ENCODE measurements at places on chromosomes 11 and 22.

GRCh38 chr11:108592591-108593213 lies 866 bp downstream of the EXPH5 start:
- DNase-seq, result peak; percentile 12

GRCh38 chr11:32065865-32066629 lies 24.8 kb upstream of the RCN1 start:
- no peak for DNase-seq

DNA sequence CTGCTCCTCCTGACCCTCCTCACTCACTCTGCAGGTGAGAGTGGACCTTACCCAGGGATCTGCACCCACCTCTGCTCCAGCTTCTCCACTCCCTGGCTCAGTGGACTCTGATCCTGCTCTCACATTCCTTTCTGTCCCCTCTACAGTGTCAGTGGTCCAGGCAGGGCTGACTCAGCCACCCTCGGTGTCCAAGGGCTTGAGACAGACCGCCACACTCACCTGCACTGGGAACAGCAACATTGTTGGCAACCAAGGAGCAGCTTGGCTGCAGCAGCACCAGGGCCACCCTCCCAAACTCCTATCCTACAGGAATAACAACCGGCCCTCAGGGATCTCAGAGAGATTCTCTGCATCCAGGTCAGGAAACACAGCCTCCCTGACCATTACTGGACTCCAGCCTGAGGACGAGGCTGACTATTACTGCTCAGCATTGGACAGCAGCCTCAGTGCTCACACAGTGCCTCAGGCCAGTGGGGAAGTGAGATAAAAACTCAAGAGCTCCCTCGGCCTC lies 29.7 kb upstream of the VPREB1 start:
- no peak for DNase-seq

DNA sequence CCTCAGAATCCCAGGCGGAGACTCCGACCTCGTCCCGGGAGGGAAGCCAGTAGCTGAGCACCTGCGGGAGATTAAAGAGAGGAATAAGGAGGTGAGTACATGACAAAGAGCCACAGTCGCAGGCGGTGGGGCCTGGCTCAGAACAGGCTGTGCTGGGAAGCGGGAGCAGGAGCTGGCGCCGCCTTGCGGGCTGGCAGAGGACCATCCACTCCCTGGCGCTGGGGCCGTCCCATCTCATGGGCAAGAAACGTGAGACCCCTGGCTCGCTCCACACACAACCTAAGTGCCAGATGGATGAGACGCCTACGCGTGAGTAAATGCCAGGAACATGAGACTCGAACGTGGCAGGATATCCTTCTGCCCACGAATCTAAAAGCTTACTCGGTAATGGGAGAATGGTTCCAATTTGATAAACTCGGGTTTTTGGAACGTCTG lies 6.3 kb downstream of the CEND1 start:
- peak; percentile 79 for DNase-seq

DNA sequence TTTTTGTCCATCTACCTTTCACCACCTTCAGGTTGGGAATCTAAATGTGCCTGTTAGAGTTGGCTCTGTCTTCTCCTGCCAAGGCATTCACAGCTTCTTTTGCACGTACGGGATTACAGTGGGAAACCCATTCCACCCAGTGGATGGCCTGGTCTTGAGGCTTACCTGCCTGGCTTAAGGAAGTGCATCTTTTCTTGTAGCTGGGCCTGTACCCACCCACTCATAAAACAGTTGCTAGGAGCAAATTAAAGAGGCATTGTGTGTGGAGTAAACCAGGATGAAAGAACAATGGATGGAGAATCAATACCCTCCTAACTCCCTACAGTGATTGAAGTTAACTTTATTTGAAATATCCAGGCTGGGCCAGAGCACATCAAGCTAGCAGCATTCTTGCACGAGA lies 71.6 kb downstream of the TEAD1 start:
- no peak for DNase-seq

DNA sequence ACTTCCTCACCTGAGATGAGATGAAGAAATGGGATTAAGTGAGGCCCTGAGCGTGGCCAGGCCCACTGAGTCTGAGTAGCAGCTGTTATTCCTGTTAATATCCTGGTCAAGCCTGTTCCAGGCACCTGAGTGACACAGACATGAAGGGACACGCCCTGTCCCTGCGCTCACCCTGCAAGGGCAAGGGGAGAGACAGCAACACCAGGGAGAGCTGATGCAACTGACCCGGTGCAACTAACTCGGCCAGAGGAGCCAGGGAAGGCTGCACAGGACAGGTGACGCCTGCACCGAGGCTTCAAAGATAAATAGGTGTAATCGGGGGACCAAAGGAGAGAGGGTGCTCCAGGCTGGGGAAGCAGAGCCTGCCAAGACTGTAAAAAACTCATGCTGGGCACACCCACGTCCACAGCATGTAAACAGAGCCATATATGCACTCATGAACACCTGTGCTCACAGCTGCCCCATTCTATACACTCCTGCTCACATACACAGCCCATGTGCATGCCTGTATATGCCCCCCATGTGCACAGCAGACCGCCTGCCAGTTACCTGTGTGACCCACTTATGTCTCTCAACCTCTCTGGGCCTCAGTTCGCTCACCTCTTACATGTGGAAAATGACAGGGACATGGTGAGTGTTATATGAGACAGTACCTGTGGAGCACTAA lies 22.8 kb upstream of the GCAT start:
- DNase-seq, result peak; percentile 34

- no peak for DNase-seq
Observed at GRCh38 chr22:29124777-29125442, 52.1 kb downstream of the KREMEN1 start.

All from NCI-H1105 treated with DMSO at 0.1 percent for 48 hours (cell line).